ENCODE measurements at places on chromosomes 3 and 15.

- no peak for DNase-seq
These were observed 44.8 kb downstream of the FGD5 start for GRCh38 chr3:14863333-14864100.

DNA sequence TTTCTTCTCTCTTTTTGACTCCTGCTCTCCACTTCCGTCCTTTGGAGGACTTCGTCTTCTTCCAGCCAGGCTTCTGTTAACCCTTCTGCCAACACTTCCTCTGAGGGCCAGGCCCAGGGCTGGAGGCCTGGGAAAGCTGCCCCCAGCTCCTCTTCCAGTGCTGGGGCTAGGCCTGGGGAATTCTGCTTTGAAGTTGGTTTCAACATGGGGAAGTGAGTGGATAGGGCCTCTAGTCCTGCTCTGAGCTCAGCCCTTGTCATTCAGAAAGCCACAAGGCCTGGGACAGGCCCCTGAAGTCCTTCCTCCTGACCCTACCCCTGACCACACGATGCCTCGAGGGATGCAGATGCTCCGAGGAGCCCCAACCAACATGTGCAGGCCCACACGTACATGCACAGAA, 53.9 kb upstream of the HERC1 start:
- no peak for DNase-seq

DNA sequence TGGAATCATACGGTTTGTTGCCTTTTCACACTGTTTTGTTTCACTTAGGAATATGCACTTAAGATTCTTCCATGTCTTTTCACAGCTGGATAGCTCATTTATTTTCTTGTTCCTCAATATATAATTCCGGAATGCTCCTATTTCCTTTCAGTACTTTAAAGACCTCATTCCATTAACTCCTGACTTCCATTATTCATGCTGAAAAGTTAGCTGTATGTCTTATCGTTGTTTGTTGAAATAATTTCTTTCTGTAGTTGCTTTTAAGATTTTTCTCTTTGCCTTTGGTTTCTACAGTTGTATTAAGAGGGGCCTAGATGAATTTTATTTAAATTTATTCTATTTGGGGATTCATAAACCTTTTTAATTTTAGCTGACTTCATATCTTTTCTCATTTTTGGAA, 122.2 kb downstream of the ANXA2 start:
- no peak for DNase-seq

DNA sequence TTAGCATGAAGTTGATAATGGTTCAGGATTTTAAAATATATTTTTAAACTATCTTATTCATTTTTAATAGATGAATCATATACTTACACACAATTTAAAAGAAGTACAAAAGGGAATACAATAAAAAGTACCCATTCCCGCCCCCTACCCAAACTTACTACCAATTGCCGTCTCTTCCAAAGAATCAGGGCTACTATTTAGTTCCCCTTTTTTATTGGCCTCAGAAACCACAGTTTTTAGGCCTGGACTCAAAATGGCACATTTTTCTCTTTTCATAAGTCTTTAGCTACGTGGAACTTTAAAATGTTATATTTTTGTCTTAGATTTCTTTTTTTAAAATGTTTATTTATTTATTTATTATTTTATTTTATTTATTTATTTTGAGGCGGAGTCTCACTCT, 18.0 kb downstream of the LRRK1 start:
- DNase-seq = no peak

DNA sequence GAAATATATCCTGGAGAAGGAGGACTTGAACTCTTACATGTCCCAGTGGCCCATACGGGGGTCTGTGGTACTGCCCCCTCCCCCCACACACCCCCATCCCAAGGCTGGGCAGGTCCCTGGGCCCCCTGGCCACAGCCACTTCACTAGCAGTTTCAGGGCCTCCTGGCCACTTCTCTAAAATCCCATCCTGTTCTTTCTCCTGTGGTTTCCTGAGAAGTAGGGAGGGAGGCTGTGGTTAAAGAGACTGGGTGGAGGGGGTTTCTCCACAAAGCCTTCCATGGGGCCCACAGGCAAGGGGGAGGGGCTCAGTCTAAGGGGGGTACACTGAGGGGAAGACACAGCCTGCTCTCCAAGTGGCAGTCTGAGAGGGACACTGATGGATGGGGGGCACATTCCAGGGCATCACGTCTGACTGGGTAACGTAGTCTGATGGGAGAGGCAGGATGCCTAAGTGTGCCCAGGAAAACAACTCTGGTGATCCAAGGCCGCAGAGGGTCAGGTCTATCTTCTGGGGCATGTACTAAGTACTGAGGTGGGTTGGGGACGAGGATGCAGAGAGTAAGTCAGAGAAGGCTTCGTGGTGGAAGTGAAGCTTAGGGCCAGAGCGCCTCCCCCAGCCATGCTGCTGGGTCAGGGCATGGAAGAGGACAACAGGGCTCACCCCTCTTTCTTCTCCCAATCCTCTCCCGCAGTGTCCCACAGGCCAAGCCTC, 48.0 kb upstream of the C15orf39 start:
- no peak for DNase-seq

DNA sequence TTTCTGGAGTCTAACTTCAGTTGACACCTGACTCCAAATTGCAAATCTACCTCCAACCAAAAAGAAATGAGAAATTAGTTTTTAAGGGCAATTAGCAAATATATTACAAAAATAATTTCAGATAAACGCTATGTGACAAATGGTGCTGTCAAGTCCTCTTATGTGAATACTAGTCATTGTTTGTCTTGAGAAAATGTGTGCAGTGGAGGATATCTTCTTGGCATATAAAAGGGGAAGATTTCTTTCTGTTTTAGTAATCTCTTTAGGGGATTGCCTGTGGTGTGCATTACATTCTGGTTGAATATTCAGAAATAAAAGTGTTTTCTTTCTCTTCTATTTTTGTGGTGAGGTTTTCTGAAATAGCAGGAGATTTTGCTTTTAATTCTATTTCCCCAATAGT, 3.0 kb upstream of the GCSAM start:
- DNase-seq = no peak

- DNase-seq = no peak
These were observed 408.1 kb upstream of the NR2F2 start for GRCh38 chr15:95922431-95922830.

DNA sequence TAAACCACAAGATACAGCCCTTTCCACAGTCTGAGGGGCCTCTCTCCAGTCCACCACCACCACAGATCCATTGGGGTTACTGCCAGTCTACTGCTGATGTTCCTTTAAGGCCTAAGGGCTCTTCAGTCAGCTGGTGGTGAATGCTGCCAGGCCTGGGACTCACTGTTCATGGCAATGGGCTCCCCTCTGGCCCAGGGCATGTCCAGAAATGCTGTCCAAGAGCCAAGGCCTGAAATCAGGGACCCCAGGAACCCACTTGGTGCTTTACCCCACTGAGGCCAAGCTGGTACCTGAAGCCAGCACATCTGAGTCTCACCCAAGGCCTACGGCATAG, 128.6 kb upstream of the CBLB start:
- DNase-seq = no peak

- DNase-seq = no peak
These were observed 374.6 kb upstream of the CFAP20DC start for GRCh38 chr3:59424268-59425010.

DNA sequence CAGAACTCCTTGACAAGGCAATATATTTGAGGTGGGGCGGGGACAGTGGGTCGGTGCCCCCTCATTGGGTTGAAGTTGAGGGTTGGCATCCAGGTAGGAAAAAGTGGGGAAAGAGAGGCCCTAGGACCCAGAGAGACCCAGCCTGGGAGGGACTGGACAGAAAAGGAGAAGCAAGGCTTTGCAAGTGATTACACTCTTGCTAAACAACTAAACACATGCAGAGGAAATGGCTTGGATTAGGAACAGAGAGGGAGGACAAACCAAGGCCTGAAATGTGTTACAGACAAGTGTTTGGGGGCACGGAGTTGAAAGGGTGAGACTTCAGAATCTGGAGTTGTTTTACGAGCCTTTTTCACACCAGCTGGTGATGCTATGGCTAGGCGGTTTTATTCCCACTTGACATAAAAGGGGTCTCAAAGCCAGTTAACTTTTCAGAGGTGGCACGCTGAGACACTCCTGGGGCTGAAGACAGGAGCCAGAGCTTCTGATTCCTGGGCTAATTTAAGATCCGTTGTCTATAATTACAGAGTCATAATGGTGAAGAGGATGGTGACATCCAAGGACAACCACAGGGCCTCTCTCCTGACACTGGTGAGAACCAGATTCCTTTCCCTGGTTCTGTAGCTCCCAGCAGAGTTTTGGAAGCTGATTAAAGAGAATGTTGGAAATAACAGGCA, 7.7 kb upstream of the KCTD6 start:
- no peak for DNase-seq

- DNase-seq = no peak
These were observed 68.4 kb downstream of the PPCDC start for GRCh38 chr15:75091814-75092213.

DNA sequence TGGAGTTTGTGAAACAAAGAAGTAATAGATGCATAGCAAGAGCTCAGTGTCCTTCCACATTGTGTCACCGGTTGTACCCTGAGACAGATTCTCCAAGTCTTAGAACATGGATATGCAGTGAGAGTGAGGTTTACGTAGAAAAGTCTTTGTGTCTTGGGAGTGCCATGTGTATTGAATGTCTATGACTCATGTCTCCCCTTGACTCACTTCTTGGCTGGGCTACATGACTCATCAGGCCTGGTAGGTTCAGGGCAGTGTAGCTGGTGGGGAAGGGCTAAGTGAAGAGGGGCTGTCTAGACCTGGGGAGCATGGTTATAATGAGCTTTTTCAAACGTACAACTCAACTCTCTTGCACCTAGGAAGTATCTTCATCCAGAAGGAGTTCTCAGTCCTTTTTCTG, 167.4 kb downstream of the GAP43 start:
- peak; percentile 9 for DNase-seq

- no peak for DNase-seq
These were observed 382.7 kb upstream of the NPAP1 start for GRCh38 chr15:24292837-24293236.

DNA sequence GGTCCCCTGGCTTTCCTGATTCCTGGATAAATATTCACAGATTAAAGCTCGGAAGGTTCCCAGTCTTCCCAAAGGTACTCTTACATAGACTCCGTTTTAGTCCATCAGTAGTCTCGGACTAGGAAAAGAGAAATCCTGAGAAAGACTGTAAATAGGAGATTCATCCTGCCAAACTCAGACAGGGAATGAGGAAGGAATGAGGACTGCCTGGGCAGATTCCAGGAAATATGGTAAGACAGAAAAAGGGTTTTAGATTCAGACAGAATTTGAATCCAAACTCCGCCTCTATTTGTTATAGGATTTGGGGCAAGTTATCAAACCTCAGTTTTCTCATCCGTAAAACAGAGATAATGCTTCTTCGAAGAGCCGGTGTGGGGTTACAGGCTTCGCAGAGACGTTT, 77.8 kb upstream of the VGLL4 start:
- DNase-seq = no peak

GRCh38 chr3:100400419-100400779, 490 bp downstream of the TOMM70 start:
- DNase-seq = peak; percentile 38

DNA sequence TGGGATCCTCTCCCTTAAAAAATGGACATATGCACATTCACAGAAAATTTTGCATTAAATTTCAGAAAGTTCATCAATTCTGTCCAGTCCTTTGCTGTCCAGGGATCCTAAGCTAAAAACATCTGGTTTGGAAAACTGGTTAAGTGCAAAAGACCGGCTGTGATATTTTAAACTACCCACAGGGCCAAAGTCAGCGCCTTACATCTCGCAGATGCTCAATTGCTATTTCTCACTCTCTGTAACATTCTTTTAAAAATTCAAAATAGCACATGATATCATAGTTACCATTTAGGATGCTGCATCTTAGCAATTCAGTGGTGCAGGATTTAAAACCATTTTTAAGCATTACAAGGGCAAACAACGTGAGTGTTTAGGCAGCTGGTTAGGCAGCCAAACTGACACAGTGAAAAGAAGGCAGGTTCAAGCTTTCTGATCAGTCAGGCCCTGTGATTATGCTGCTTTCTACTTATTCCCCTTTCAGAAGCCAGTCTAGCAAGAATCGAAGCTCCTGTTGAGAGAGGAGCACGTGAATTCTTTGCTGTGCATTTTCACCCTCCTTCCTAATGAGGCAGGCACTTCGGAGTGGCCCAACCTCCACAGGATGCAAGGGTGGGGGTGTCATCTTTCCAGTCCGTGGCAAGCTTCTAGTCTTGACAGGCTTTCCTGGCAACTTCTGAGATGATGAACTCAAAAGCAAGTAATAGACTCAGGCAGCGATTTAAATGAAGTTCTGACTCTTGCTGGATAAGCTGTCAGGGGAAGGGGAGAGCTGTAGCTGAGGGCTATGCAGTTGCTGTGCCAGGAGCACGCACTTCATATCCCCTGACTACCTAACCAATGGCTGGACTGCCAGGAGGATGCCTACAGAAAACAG, 8.8 kb downstream of the PRICKLE2 start:
- DNase-seq = no peak

- peak; percentile 31 for DNase-seq
These were observed 5.1 kb downstream of the HEMK1 start for GRCh38 chr3:50574444-50574831.

DNA sequence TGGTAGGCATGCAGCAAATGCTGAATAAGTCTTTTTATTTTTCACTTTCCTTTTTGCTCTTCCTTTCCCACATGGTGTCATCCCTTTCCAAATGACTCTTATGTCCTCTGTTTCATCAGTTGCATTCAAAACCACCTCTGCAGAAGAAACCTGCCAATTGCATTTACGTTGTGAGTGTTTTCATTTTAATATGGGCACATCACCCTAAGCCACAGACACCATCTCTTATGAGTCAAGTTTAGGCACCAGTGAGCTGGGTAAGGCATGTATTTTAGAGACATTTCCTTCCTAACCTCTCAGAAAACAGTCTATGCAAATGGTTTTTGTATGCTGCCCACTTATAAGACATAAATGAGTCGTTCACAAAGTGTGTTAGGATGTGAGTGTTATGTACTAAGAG, 223.3 kb upstream of the ADAMTS9 start:
- no peak for DNase-seq

DNA sequence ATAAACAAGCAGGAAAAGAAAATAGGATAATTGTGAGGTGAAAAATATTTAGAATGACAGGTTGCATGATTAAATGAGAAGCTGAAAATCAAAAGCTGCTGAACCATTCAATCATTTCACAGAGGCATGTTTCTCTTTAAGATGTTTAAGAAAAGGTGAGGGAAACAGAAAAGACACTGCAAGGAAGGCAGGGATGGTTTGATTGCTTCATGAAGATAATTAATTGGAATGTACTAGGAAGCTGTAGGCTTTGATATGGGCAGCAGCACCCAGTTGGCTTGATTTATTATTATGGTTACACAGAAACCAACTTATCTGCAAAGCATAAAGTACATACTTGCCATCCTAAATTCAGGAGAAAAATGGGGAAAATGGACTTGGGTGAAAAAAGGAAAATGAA, 234.6 kb downstream of the SUCLG2 start:
- no peak for DNase-seq

GRCh38 chr15:58994906-58995453, 7.5 kb downstream of the RNF111 start:
- DNase-seq = no peak

- DNase-seq = no peak
These were observed 38.4 kb upstream of the PLXND1 start for GRCh38 chr3:129644836-129645235.

DNA sequence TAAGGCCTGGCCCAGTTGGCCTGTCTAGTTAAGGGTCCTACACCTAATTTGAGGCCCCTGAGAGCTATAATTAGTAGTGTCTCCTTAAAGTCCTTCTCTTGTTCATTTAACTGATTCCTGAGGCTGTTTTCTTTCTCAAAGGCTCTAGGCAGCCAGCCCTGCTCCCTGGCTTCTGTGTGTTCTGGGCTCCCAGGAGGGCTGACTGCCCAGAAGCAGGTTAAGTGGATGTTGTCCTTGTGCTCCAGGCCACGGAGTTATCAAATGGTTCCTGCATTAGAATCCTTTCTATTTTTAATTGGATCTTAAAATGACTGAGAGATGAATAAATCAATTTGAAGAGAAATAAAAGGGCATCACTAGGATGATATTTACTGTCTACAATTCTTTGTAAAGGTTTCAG, 140.0 kb downstream of the SNRK start:
- no peak for DNase-seq
